ENCODE measurements at places on chromosomes 5 and 9.

DNA sequence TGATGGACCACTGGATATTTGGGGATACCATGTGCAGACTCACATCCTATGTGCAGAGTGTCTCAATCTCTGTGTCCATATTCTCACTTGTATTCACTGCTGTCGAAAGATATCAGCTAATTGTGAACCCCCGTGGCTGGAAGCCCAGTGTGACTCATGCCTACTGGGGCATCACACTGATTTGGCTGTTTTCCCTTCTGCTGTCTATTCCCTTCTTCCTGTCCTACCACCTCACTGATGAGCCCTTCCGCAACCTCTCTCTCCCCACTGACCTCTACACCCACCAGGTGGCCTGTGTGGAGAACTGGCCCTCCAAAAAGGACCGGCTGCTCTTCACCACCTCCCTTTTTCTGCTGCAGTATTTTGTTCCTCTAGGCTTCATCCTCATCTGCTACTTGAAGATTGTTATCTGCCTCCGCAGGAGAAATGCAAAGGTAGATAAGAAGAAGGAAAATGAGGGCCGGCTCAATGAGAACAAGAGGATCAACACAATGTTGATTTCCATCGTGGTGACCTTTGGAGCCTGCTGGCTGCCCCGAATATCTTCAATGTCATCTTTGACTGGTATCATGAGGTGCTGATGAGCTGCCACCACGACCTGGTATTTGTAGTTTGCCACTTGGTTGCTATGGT lies 54.5 kb upstream of the HNRNPA0 start:
- peak; percentile 5 for DNase-seq

DNA sequence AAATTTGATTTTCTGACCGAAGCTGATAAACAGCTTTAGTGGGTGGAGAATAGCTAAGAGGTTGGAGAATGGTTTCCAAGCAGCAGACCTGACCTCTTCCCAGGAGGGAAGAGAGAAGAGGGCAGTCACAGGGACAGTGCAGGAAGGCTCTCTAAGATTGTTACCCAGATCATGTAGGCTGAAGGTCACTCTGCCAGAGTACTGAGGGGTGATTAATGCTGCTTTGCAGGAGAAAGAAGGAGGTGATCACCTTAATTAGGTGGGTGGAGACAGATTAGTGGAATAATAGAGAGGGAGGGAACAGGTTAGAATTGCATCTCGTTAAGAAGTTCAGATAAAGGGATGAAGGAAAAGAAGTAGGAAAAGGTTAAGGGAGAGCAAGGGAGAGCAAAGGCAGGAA lies 440.5 kb downstream of the BRINP1 start:
- no peak for DNase-seq

DNA sequence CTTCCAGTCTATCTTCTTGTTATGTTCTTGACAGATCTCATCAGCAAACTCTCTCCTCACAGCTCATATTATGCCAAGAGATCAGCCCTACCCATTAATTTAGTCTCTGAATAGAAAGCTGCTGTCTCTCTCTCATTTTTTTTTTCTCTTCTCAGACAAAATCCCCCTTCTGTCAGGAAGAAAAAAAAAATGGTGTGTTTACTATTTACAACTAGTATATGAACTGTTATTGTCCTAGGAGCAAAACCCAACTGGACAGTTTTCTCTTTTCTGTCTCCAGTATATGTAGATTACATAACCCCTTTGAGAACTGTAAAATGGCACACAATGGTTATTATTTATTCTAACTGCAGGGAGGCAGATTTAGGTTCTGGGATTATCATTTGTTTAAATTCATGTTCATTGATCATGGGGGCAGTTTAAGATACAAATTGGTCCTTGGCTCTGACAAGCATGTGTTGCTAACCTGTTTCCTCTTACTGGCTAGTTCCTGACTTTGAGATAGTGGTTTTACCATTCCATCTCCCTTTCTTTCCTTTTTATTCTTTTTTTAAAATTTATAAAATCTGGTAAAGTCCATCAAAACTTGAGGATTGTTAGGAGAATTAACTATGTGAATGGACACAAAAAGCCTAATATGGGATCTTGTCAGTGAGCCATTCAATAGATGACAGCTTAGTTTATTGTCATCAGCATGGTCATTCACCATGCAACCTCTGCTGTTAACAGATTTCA lies 210.0 kb upstream of the PAPPA start:
- no peak for DNase-seq

GRCh38 chr9:6354072-6354686 lies 26.0 kb downstream of the TPD52L3 start:
- DNase-seq, result peak; percentile 5

DNA sequence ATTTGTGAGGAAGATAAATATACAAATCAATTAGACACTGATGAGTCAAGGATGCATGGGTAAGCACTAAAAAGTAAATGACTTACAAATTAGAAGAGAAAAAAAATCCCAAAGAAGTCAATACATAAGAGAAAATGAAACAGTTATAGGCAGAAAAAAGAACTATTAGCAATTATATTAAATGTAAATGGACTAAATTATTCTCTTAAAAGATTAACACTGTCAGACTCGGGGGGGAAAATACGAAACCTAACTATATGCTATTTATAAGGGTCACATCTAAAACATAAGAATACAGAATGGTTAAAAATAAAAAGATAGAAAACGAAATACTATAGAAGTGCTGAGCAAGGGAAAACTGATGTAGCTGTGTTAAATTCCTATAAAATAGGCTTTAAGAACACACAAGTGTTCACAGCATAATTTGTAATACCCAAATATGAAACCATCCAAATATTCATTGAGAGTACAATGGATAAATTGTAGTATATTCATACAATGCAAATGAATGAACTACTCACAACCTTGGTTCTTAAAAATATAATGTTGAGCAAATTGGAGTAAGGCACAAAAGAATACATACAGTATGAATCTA lies 67.1 kb upstream of the SH3PXD2B start:
- DNase-seq, result no peak

DNA sequence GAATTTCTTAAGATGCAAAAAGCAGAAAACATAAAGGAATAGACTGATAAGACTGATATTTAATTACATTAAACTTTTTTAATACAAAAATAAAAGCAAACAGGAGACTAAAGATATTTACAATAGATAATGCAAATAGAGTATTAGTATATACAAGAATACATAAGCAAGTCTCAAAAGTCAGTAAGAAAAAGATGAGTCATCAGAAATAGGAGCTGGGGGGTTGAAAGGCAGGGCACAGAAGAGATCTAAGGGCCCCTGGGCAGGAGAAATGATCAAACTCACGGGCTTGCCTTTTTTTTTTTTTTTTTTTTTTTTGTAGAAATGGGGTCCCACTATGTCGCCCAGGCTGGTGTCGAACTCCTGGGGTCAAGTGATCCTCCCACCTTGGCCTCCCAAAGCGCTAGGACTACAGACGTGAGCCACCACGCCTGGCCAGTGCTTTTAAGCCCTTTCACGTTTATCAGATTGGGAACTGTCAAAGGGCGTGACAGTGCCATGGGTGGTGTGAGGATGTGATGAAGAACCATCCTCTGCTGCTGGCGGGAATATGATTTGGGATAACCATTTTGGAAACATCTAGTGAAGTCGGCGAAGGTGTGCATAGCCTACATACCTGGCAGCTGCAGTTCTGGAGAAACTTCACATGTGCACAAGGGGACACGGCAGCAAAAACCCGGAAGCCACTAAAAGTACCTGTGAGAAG lies 126.1 kb downstream of the CACNA1B start:
- no peak for DNase-seq

Measured in C1 segment of cervical spinal cord (tissue), 14 donors.